ENCODE measurements at places on chromosomes 2 and 18. TPM values are rescaled to one million over a fixed set of nuclear protein-coding genes. Genes with fewer than 3 reads are reported as not detected.
A peak's percentile ranks its signal among the peaks of the same experiment; 100 is the strongest.

DNA sequence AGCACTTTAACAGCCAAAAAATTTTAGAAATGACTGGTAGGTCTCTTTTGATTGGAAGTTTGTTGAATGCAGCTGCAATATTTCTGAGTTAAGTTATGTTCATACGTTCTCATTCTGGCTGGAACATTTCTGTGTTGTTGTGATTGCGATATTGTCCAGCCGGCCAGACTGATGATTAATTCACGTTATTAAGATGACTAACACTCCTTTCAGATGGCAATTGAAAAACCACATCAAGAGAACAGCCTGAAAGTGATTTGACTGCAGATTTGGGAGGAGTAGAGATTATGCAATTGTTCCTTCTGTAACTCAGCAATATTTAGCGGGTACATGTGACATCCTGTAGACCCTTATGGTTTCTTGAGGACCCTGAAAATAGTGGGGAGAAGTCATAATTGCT is 133.7 kb downstream of the FBXO15 start:
- peak; percentile 84 for DNase-seq

Gene B4GALT6
- 2.4 TPM for total RNA-seq

Gene CCDC148
- 0.13 TPM for total RNA-seq

Gene LRRC30
- total RNA-seq, result not detected

DNA sequence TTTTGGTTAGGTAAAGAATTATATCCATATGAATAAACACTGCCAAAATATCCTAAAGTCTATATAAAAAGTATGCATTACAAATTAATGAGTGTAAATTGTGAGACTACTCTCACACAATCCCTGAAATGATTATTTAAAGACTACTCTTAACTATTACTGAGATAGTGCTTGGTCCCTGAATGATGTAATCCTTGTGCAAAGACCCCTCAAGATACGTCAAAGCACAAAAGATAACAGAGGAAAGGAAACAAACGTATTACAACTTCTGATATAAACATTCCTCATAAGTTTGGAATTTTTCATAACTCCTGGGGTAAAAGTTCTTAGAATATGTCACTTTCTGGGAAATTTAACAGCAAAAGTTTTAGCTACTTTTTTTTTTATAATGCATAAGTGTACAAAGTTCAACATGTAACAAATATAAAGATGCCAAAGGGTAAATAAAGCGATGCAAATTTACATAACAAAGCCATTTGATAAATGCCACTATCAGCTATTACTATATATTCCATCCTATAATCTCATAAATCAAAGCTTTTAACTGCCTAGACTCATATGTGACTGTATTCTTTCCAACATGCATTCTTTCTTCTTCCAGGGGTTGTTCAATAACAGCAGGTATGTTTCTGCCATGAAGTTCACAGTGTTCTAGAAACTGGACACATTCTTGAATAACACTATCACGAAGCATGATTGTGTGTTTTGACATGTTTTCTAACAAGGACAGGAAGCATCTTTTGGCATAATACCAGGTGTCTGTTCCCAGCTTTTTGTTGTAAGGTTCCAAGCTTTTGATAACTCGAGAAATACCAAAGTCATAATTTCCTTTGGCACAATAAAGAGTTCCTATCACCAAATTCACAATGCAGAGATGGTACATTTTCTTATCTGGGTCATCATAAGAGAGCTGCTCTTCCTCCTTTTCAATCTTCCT is 158.0 kb downstream of the AGPS start:
- DNase-seq, result no peak

DNA sequence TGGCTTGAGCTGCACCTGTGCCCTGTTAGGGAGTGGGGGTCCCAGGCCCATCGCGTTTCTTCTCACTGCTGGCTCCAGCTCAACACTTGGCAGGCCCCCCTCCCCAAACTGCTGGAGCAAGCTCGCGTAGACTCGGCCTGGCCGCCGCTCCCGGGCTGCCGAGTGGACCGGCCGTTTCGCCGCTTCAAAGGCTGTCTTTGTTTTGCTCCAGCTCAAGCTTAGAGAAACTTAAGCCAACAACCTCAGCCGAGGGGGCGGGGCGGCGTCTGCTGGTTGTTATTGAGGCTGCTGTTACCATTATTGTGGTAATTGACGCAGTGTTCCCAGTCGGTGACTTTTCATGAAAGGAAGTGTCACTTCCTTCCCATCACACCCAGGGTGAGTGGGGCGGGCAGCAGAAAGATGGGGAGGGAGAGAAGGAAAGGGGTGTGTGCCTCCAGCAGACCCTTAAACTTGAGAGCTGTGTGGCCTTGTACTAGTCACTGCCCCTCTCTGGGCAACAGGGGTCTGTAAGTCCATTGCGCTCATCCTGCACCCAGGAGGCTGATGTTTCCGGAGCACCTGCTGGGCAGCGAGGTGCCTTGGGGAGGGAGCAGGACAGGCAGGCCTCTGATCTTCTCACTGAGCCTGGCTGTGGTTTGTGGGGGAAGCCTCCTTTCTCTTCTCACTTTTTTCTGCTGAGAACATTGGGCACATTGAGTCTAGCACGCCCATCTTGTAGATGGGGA is 2.1 kb downstream of the ARID5A start:
- peak; percentile 66 for DNase-seq

Gene STAT4
- total RNA-seq, result 1.5 TPM

GRCh38 chr18:64311859-64312258 is 163.0 kb upstream of the LINC00305 start:
- no peak for DNase-seq

- no peak for DNase-seq
Observed at GRCh38 chr18:49857708-49858107, 44.4 kb upstream of the ACAA2 start.

DNA sequence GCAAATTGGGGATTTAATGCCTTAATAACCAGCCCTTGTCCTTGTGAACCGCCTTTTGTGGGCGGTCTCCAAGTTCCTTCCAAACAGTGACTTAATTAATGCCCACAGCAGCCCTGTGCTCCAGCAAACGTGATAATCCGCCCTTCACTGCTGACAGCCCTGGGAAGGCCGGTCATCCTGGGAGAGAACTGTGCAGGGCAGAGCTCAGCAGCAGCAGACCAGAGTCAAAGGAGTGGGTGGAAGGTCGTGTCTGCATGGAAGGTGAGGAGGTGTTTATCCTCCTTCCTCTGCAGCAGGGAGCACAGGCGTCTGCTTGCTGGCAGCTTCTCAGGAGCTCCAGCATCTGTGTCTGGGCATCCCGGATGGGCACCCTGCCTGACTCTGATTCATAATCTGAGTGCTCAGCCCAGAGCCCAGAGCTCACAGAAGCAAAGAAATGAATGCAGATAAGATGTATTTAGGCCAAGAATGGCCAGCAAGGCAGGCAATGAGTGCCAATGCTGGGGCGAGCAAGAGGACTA is 270.0 kb upstream of the PXDN start:
- DNase-seq, result peak; percentile 46

DNA sequence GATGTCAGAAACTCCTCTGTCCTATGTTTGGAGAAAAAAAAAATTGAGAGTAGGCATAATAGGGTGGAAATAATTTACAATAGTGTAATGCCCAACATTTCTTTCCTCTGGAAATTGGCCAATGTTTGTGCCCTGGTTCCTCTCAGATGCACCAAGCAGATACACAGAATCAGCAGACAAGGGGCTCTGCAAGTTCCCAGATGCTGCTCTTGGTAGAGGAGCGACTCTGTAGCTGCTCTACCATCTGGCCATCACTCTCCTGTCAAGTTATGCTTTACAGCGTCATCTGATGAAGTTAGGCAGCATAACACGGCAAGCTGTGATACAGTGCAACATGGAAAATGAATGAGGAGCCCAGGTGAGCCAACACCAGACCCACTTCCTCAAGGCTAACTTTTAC is 1.6 kb downstream of the DYTN start:
- no peak for DNase-seq

Gene SLC23A3
- 1.2 TPM for total RNA-seq

- peak; percentile 65 for DNase-seq
Observed at GRCh38 chr2:137255990-137256389, 490.6 kb downstream of the THSD7B start.

Gene DLGAP1
- 0.22 TPM for total RNA-seq

DNA sequence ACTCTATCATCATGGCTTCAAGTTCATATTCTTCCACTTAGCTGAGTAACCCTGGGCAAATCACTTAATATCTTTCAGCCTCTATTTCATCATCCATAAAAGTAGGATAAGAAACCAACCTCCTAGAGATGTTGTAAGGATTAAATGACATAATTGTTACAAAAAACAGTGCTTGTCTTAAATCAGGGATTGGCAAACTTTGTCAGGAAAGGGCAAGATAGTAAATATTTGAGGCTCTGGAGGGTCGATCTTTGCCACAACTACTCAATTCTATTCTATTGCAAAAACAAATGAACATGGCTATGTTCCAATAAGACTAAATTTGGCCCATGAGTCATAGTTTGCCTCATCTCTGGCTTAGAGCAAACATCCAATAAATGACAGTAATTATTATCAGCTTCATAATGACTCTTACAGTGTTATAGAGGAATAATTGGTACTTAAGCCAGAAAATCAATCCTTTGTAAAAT is 184.7 kb downstream of the SATB2 start:
- peak; percentile 77 for DNase-seq

DNA sequence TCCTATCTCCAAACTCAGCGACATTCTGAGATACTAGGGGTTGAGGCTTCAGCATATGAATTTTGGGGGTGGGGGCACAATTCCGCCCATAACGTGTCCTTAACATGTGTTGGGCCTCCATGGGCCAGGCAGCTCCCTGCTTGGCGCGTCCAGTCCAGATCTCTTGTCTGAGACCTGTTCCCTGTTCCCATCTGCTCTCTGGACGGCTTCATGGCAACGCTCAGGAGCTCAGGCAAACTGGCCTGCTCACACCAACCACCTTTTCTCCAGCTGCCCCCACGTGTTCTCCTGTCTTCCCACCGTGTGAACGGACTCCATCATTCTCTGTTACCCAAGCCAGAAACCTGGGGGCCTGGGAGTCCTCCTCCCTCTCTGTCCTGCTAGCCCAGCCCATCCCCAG is 36.4 kb downstream of the ACKR3 start:
- DNase-seq, result no peak

- DNase-seq, result no peak
Observed at GRCh38 chr18:50806208-50806616, 13.6 kb downstream of the MRO start.

Gene MCEE
- total RNA-seq, result 21.1 TPM

DNA sequence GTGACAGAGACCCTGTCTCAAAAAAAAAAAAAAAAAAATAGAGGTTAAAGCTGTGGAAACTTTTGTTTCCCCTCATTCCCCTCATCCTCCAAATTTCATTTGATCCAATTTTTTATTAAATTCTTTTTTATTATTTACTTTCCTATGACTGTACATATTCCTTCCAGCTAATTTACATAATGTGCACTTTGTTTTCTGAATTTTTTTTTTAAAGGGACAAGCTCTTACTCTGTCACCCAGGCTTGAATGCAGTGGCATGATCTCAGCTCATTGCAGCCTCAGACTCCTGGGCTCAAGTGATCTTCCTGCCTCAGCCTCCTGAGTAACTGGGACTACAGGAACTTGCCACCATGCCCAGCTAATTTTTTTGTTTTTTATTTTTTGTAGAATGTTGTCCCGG is 10.3 kb downstream of the ANKAR start:
- DNase-seq, result no peak

GRCh38 chr2:145741636-145742035 is 1221.7 kb upstream of the ZEB2 start:
- DNase-seq, result no peak

GRCh38 chr2:119240311-119241204 is 16.9 kb downstream of the STEAP3 start:
- peak; percentile 79 for DNase-seq

Gene PDE11A
- 0.86 TPM for total RNA-seq

Data from GM23248 (cell line).